ENCODE measurements at places on chromosomes 4 and X. TPM values are rescaled to one million over a fixed set of nuclear protein-coding genes. Genes with fewer than 3 reads are reported as not detected.

DNA sequence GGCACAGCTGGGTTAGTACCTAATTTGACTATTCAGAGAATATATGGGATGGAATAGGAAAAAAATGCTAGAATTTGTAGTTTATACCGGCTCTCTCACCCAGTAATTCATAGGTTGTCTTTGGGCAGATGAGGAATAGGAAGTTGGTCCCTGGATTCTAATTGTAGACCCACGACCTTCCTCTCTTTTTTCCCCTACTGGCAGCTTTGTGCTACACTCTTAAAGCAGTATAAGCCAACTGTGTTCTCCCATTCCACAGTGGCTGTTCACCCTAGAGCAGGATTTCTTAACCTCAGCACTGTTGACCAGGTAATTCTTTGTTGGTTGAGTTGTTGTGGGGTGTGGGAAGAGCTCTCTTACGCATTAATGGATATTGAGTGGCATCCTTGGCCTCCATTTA, 92.9 kb downstream of the FNIP2 start:
- H3K4me3 ChIP-seq, result no peak overlapping the region
- no peak overlapping the region for H3K27ac ChIP-seq
- H3K4me1 ChIP-seq, result no peaks in the 10 kb centered on the region
- no peaks in the 10 kb centered on the region for H3K27me3 ChIP-seq

Gene AMOT
- total RNA-seq, result 27.8 TPM

Gene HPSE
- total RNA-seq, result 6.1 TPM

GRCh38 chr4:104866809-104867208, 279.9 kb upstream of the TET2 start:
- H3K27me3 ChIP-seq, result no peaks in the 10 kb centered on the region
- no peaks in the 10 kb centered on the region for H3K36me3 ChIP-seq
- no peak for DNase-seq
- H3K4me1 ChIP-seq, result no peaks in the 10 kb centered on the region
- H3K27ac ChIP-seq, result no peak overlapping the region

Gene SLC25A6
- 211 TPM for total RNA-seq

- no peaks in the 10 kb centered on the region for H3K27me3 ChIP-seq
- H3K4me3 ChIP-seq, result no peak overlapping the region
- no peaks in the 10 kb centered on the region for H3K36me3 ChIP-seq
- H3K4me1 ChIP-seq, result no peaks in the 10 kb centered on the region
- no peak for DNase-seq
- no peak overlapping the region for H3K27ac ChIP-seq
Measured at GRCh38 chr4:136078976-136079375, 1453.3 kb downstream of the PCDH18 start.

Gene IL2RG
- total RNA-seq, result 4.9 TPM

DNA sequence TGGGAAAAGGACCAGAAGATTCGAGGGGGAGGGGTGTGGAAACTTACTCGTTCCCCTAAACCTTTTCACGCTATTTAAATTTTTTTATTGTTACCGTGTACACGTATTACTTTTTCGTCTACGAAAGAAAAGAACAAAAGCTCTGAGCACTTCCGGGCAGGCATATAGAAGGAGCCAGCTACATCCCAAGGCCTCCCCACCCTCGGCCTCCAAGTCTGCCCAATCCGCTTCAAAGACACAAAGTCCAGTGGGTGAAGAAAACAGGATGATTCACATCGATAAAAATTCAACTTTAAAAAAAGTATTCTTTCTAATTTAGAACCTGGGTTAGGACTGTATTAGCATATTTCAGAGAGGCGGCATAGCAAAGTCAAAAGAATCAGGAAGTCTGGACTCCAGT, 23.1 kb downstream of the SEL1L3 start:
- H3K27ac ChIP-seq, result no peak overlapping the region
- H3K27me3 ChIP-seq, result no peaks in the 10 kb centered on the region
- H3K4me1 ChIP-seq, result peaks cover 10% of the 10 kb centered on the region
- no peak for DNase-seq

Gene ODAPH
- not detected for total RNA-seq

GRCh38 chrX:108399418-108400165, 38.6 kb downstream of the COL4A6 start:
- H3K27ac ChIP-seq, result no peak overlapping the region
- no peak for DNase-seq
- H3K4me3 ChIP-seq, result no peak overlapping the region
- H3K4me1 ChIP-seq, result no peaks in the 10 kb centered on the region
- no peaks in the 10 kb centered on the region for H3K27me3 ChIP-seq
- H3K36me3 ChIP-seq, result no peaks in the 10 kb centered on the region

All from thoracic aorta (tissue), 2 donors.